ENCODE measurements at places on chromosomes 5 and 9. TPM values are rescaled to one million over a fixed set of nuclear protein-coding genes. Genes with fewer than 3 reads are reported as not detected.
A peak's percentile ranks its signal among the peaks of the same experiment; 100 is the strongest.

DNA sequence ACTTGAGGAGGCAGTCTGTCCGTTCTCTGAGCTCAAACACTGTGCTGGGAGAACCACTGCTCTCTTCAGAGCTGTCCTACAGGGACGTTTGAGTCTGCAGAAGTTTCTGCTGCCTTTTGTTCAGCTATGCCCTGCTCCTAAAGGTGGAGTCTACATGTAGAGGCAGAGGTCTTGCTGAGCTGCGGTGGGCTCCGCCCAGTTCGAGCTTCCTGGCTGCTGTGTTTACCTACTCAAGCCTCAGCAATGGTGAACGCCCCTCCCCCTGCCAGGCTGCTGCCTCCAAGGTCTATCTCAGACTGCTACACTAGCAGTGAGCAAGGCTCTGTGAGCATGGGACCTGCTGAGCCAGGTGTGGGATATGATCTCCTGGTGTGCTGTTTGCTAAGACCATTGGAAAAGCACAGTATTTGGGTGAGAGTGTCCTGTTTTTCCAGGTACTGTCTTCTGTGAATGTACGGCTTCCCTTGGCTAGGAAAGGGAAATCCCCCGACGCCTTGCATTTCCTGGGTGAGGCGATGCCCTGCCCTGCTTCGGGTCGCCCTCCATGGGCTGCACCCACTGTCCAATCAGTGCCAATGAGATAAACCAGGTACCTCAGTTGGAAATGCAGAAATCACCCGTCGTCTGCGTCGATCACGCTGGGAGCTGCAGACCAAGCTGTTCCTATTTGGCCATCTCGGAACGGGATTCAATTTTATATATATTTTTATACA lies 58.5 kb downstream of the CNTRL start:
- peaks cover 24% of the 10 kb centered on the region for H3K36me3 ChIP-seq
- H3K4me1 ChIP-seq, result no peaks in the 10 kb centered on the region
- no peak for DNase-seq
- no peaks in the 10 kb centered on the region for H3K27me3 ChIP-seq
- no peak overlapping the region for H3K4me3 ChIP-seq

The FAM114A2 gene
- 32.3 TPM for total RNA-seq

- H3K27me3 ChIP-seq, result no peaks in the 10 kb centered on the region
- DNase-seq, result no peak
- H3K27ac ChIP-seq, result peak overlapping the region; percentile 21
- H3K4me3 ChIP-seq, result no peak overlapping the region
- H3K36me3 ChIP-seq, result peaks cover 24% of the 10 kb centered on the region
- H3K4me1 ChIP-seq, result peaks cover 71% of the 10 kb centered on the region
Observed at GRCh38 chr5:6734781-6735180, 21.5 kb downstream of the TENT4A start.

The PLAC8L1 gene
- total RNA-seq, result 0.49 TPM

GRCh38 chr5:160494451-160494850 lies 72.8 kb downstream of the PTTG1 start:
- H3K36me3 ChIP-seq, result no peaks in the 10 kb centered on the region
- no peak overlapping the region for H3K27ac ChIP-seq
- DNase-seq, result no peak
- H3K4me1 ChIP-seq, result no peaks in the 10 kb centered on the region

GRCh38 chr9:137145731-137146526 lies 7.0 kb downstream of the GRIN1 start:
- peaks cover 85% of the 10 kb centered on the region for H3K27me3 ChIP-seq
- H3K4me1 ChIP-seq, result no peaks in the 10 kb centered on the region
- DNase-seq, result no peak
- H3K36me3 ChIP-seq, result no peaks in the 10 kb centered on the region
- H3K27ac ChIP-seq, result no peak overlapping the region

- H3K27ac ChIP-seq, result no peak overlapping the region
- H3K36me3 ChIP-seq, result no peaks in the 10 kb centered on the region
- DNase-seq, result no peak
- H3K27me3 ChIP-seq, result no peaks in the 10 kb centered on the region
- H3K4me1 ChIP-seq, result peaks cover 84% of the 10 kb centered on the region
Observed at GRCh38 chr9:104923740-104924139, 4.2 kb downstream of the ABCA1 start.

- H3K27ac ChIP-seq, result peak overlapping the region; percentile 66
- no peaks in the 10 kb centered on the region for H3K36me3 ChIP-seq
- no peaks in the 10 kb centered on the region for H3K27me3 ChIP-seq
Observed at GRCh38 chr5:95068289-95068910, 216.5 kb downstream of the MCTP1 start.

- DNase-seq, result no peak
- H3K27me3 ChIP-seq, result no peaks in the 10 kb centered on the region
- peak overlapping the region; percentile 88 for H3K4me3 ChIP-seq
- peaks cover 45% of the 10 kb centered on the region for H3K36me3 ChIP-seq
Observed at GRCh38 chr9:136399176-136400037, 563 bp downstream of the SNAPC4 start.

DNA sequence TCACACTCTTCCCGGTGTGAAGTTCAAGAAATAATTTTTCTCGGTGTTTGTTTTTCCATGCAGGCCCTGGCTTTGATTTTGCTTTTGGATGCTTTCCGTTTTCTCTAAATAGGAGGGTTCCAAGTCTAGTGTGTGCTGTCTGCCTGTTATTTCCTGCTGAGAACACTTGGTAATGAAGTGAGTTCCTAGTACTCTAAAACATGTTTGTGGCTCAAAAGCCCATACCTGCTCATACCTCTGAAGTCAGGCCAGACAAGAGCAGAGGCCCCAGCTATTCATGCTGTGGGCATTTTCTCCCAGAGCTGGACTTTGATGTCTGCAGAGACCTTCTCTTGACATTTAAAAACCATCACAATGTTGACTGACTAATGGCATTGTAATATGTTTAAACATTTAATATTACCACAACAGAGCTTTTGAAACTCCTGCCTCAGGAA lies 211.2 kb downstream of the GOLPH3 start:
- H3K4me1 ChIP-seq, result peaks cover 58% of the 10 kb centered on the region
- peak overlapping the region; percentile 39 for H3K4me3 ChIP-seq
- H3K27ac ChIP-seq, result peak overlapping the region; percentile 77
- H3K27me3 ChIP-seq, result no peaks in the 10 kb centered on the region

The OGN gene
- 19.2 TPM for total RNA-seq

DNA sequence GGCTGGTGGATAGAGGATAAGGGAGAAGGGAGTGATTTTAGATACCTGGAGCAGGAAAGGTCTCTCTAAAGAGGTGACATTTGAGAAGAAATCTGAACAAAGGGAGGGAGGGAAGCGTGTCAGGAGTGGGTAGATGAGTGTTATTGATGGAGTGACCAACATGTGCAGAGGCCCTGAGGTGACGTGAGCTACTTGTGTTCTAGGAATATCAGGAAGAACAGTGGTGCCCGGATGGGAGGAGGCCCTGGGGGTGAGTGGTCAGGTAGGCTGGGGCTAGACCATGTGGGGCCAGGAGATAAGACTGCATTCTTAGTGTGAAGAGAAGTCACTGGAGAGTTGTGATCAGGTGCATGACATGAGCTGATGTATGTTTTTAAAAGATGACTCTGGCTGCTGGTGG lies 256.2 kb downstream of the ARHGAP26 start:
- no peak overlapping the region for H3K4me3 ChIP-seq
- H3K36me3 ChIP-seq, result no peaks in the 10 kb centered on the region
- DNase-seq, result no peak

The PKD2L2 gene
- 0.16 TPM for total RNA-seq

GRCh38 chr9:93599571-93600403 lies 23.4 kb downstream of the PHF2 start:
- no peak overlapping the region for H3K4me3 ChIP-seq
- peaks cover 83% of the 10 kb centered on the region for H3K4me1 ChIP-seq
- no peaks in the 10 kb centered on the region for H3K27me3 ChIP-seq

The MPDZ gene
- 70.7 TPM for total RNA-seq

DNA sequence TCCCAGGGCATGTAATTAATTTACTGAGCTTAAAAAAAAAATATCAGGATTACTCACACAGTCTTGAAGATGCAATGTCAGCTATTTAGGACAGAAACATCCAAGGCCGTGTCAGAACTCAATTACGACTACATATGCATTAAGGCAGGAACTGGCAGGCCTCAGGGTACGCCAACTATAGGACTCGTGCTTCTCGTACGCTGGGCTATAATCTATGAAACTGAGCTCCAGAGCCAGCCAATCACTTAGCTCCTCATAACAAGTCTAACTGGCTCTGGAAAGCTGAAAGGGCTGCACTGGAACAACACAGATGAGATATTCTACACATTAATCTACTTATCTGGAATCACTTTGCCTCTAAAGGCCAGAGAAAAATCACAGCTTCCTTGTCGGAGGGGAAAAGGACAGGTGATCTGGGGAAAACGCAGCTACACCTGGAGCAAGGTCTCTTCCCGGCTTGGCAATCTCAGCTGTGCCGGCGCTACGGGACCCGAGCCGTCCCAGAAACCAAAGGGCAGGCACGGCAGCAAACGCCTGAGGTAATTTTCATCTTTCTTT lies 212.0 kb downstream of the DEPDC1B start:
- no peak overlapping the region for H3K27ac ChIP-seq
- H3K27me3 ChIP-seq, result no peaks in the 10 kb centered on the region
- no peak for DNase-seq
- H3K4me1 ChIP-seq, result no peaks in the 10 kb centered on the region

- H3K36me3 ChIP-seq, result peaks cover 55% of the 10 kb centered on the region
- peak overlapping the region; percentile 90 for H3K27ac ChIP-seq
- H3K4me1 ChIP-seq, result peaks cover 92% of the 10 kb centered on the region
- no peak for DNase-seq
- H3K27me3 ChIP-seq, result no peaks in the 10 kb centered on the region
Observed at GRCh38 chr9:128912270-128912853, 8.4 kb upstream of the PHYHD1 start.

The LRRC19 gene
- not detected for total RNA-seq

The SPATA31A5 gene
- not detected for total RNA-seq

DNA sequence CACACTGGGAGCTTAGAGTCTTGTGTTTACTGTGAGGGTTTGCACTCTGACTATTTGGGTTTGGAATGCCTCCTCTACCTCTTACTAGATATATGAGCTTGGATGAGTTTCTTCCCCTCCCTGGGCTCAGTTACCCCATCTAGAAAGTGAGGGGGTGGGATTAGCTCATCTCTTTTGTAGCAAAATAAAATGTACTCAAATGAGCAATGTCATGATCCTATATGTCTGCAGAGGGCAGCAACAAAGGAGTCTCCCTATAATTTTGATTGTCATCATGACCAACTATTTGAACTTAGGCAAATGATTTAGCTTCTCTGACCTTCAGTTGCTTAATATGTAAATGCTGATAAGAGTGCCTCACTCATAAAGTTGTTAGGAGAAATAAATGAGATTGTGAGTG lies 109.0 kb downstream of the DPYSL3 start:
- no peak overlapping the region for H3K27ac ChIP-seq
- peaks cover 48% of the 10 kb centered on the region for H3K36me3 ChIP-seq
- H3K27me3 ChIP-seq, result no peaks in the 10 kb centered on the region
- no peak overlapping the region for H3K4me3 ChIP-seq
- DNase-seq, result no peak

DNA sequence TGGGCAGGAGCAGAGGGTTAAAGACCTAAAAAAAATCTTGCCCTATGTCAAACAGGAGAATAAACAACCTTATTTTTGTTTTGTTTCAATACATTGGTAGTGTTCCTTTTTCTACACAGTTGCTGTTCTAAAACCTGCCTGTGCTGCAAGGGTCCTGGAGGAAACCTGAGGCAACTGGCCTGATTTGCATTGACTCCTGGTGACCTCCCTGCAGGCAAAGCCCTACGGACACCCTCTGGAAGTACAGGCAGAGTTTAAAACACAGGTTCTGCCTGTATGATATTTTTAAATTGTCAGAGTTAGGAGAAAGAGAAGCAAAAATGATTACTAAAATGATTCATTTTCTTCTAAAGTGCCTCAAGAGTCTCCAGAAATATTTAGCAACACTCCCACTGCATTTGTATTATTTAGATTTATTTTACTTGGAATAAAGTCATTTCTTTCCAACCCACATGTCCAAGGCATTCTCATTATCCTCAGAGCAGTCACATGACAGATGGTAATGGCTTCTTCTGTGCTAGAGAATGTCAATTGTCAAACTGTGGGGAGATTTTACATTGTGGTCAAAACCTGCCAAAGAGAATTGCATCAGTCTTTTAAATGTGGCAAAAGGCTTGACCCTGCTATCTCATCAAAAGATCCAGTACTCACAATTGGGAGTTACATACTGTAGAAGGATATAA lies 559.6 kb downstream of the CETN3 start:
- H3K36me3 ChIP-seq, result no peaks in the 10 kb centered on the region
- DNase-seq, result no peak
- H3K4me1 ChIP-seq, result peaks cover 6% of the 10 kb centered on the region
- no peaks in the 10 kb centered on the region for H3K27me3 ChIP-seq
- H3K27ac ChIP-seq, result no peak overlapping the region

DNA sequence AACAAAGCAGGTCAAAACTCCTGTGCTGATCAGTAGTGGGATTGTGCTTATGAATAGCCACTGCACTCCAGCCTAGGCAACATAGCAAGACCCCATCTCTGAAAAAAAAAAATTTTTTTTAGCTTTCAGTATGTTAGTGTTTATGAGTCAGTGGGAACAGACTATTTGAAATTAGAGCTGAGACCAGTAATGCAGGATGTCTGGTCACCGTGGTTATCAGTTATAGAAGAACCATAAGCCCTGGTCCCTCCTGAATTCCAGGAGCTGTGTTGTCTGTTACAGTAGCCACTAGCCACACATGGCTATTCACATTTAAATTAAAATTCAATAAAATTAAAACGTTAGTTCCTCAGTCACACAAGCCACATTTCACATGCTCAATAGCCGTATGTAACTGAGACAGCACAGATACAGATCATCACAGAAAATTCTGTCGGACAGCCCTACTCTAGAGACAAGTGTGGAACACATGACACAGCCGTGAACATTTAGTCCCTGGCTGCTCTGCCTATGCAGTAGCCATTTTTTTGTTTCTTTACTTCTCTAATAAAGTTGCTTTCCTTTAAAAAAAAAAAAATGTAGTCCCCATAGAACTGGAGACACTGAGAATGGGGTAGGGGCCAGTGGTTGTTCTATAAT lies 96.1 kb upstream of the SAP30L start:
- H3K27me3 ChIP-seq, result no peaks in the 10 kb centered on the region
- DNase-seq, result no peak
- H3K4me3 ChIP-seq, result no peak overlapping the region
- H3K27ac ChIP-seq, result no peak overlapping the region
- H3K36me3 ChIP-seq, result no peaks in the 10 kb centered on the region

DNA sequence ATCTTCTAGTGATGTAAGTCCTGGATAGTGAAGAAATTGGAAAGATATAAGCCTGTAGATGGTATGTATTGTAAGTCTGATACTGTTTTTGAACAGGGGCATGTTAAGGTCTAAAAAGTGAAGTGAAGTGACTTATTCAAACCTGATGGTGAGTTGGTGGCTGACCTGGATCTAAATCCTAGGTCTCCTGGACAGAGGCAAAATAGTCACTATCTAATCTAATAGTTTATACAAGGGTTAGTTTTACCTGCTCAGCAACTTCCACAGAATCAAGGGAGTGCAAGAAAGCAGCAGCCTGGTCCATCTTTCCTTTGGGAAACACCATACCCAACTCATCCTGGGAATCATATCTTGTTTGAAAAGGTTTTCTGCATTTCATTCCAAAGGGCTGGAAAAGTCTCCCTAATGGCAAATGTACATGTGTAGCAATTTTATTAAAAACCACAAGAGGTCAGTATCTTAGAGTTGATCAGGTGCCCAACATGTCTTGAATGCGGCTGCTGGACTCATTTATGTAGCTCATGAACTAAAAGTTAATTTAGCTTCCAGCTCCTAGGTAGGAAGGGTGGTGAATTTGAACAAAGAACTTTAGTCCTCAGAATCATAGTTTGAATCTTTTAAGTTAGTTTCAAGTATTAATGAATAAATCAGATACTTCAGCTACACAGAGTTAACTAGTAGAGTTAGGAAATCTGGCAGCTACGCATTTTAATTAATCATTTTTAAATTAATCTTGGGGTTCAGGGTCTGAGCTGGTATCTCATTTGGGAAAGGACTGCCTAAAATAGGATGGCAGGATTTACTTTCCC lies 26.0 kb downstream of the SKP2 start:
- no peaks in the 10 kb centered on the region for H3K4me1 ChIP-seq
- DNase-seq, result no peak
- peaks cover 82% of the 10 kb centered on the region for H3K36me3 ChIP-seq

The BBLN gene
- total RNA-seq, result 52.5 TPM

All from left ventricle myocardium inferior (tissue), 1 donor.